ENCODE measurements at places on chromosomes 2 and 18.

- no peak for DNase-seq
Measured at GRCh38 chr2:118853651-118854291, 6.3 kb upstream of the EN1 start.

GRCh38 chr18:44502790-44503189 lies 177.9 kb upstream of the SETBP1 start:
- DNase-seq = no peak

GRCh38 chr2:150286730-150287362 lies 200.6 kb downstream of the RND3 start:
- DNase-seq = no peak

- DNase-seq = peak; percentile 23
Measured at GRCh38 chr18:62325806-62326645, 916 bp downstream of the TNFRSF11A start.

DNA sequence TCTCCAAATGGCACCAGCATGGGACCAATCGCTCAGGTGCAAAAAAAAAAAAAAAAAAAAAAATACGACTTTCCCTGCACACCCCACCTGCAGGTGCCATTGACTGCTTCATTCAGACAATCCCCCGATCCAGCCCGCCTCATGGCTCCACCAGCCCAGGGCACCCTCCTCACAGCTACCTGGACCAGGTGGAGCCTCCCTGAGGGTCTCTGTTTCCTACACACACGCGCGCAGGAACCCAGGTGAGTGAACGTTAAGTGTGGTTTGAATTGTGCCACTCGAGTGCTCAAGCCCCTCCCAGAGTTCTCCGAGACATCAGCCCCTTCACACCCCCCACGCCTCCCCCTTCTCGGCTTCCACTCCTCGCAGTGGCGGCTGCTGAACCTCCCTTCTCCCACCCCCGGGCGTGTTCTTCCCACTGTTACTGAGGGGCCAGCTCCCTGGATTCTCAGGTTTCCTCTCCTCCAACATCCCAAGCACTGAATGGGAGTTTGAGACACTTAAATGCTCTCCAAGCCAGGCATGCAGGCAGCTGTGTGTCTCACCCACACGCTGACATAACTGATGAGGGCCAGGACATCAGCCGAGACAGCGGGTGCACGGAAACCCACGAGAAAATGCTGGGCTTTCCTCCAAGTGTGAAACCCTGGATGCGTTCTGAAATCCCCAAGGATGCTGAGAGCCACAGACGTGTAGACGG lies 88.8 kb upstream of the SNTG2 start:
- no peak for DNase-seq

DNA sequence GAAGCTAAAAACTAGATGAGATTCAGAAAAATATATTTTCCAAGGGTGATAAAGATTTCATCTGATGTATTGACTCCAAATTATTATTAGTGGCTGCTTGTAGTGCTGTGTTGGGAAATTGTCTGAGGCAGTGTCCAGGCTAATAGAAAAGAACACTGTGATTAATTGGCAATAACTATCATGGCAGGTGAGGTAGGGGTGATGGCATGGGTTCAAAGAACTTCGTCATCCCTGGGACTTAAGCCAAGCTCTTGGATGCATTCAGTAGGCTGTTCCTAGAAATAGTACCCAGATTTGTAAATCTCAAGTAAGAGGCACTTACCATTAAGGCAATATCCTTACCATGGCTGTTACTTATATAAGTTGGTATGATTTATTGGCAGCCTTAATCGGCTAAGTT lies 13.2 kb upstream of the RAPGEF4 start:
- DNase-seq = no peak

GRCh38 chr2:18110222-18110621 lies 231.8 kb downstream of the KCNS3 start:
- DNase-seq = no peak

- no peak for DNase-seq
Measured at GRCh38 chr2:49693961-49694360, 539.6 kb upstream of the FSHR start.

GRCh38 chr2:80326214-80326613 lies 21.7 kb upstream of the LRRTM1 start:
- DNase-seq = no peak

DNA sequence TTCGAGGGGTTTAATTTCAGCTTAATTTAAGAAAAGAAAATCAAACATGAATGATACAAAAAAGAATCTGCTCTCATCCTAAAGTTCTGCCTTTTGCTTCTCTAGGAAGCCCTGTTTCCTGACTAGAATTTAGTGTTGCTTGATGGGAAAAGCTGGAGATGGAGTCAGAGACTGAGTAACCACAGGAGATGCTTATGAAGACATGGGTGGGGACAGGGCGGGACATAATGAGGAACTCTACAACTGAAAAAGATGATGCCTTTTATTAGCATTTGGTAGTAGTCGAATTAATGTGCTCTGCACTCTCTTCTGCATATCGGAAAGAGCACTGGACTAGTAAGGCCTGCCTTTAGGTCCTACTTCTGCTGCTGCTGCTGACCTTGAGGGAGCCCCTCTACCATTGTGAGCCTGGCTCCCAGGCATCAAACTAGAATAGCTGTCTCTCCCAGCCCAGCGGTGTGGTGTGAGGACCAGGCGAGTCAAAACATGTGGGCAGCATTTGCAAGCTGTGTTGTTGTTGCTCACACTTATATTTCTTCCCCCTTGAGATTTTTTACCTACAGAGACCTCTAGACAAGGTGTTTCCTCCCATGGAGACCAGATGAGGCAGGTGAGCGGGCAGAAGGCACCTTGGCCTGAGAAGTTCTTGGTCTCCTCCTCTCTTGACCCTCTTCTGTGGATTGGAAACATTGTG lies 61.5 kb downstream of the INPP4A start:
- DNase-seq = no peak

DNA sequence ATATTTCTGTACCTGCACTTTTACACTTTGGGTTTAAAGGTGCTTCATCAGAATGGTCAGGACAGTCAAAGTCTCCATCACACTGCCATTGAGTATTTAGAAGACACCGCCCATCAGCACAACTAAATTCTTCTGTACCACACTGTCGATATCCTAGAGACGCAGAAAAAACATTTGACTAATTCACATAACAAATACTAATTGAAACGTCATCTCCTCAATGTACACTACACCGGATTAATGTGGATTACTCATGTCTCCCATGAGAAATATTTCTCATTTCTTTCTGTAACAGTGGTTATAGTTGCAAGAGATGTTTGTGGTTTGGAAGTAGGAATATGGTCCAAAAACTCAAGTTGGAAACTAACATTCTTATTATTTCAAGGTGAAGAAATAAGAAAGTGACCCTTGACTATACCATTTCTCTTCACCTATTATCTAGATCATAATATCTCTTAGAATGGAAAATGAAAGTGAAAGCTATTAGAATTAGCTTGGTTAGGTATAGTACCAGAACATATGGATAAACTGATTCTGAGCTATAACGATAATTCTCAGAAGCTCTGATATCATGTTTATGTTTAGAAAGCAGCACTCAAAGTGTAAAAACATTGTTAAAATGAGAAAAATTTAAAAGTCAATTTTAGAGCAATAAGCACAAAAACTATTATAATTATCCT lies 1627.7 kb downstream of the LRP1B start:
- DNase-seq = no peak

Measured in SJSA1 (cell line).